ENCODE measurements at places on chromosomes 2 and 18.

DNA sequence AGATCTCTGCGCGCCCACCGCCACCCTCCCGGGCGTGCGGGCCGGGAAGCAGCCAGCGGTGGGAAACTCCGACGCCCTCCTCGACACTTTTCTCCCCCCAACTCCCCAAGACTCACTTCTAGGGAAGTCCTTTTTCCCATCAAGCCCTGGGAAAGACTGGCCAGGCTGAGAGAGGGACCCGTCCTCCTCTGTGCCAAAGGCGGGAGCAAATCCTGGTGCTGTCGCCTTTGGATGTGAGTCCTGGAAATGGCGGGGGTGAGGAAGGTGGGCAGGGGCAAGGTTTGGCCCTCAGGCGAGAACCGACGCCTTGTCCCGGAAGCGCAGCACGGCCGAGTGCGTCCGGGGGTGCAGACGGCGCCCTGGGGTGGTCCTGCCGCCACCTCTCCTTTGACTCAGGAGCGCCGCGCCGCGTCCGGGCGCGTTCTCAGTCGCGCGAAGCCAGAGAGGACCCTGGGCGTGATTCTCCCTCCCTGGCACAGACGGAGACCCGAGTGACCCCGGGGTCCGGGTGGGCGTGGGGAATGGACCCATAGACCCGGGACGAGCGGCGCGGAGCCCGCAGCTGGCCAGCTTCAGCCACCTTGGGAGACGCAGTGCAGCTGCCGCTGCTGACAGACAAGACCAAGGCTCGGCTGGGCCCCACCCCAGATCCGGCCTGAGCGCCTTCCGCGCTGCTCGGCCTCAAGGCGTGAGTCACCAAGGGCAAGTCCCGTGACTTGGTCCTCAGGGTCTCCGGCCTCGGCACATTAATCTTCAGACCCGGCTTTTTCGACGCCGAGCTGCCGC is 3.5 kb upstream of the LBX2 start:
- no peak for DNase-seq

GRCh38 chr18:30328839-30329238 is 713.7 kb downstream of the DSC3 start:
- DNase-seq: no peak

- no peak for DNase-seq
Measured at GRCh38 chr2:105797298-105797819, 52.6 kb downstream of the NCK2 start.

GRCh38 chr18:79588636-79589481 is 90.7 kb upstream of the CTDP1 start:
- DNase-seq: no peak

DNA sequence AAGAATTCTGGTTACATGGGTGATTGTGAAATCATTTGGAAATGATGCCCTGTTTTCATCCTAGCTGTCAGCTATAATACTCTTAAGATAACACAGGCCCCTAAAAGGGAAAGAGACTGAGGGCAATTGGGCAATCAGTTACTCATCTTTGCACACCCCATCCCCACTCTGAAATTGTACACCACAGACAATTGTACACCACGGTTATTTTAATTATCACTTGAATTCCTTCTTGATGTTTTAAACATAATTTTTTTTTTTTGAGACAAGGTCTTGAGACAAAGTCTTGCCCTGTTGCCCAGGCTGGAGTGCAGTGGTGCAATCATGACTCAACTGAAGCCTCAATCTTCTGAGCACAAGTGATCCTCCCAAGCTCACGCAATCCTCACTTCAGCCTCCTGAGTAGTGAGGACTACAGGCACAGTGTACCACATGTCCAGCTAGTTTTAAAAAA is 862.4 kb upstream of the ACVR2A start:
- no peak for DNase-seq

- DNase-seq: no peak
Measured at GRCh38 chr2:33380001-33380609, 96.3 kb upstream of the RASGRP3 start.

- DNase-seq: no peak
Measured at GRCh38 chr2:106553321-106553720, 66.2 kb downstream of the CD8B2 start.

DNA sequence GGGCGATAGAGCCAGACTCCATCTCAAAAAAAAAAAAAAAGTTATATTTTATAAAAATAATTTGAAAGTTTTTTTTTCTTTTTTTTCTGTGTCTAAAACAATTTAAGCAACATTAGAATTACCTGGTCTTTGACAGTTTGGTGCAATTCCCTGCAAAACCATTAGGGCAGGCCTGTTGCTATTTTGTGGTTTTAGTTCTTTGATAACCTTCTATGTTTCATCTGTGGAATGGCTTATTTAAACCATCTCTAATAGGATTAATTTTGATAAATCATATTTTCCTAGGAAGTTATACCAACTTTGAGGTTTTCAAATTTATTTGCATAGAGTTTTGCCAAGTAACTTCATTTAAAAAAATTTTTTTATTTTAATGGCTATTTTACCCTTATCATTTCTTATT is 141.2 kb upstream of the TWIST2 start:
- DNase-seq: no peak

GRCh38 chr2:75465317-75465984 is 95.3 kb downstream of the EVA1A start:
- DNase-seq: no peak

GRCh38 chr2:152450176-152450575 is 115.2 kb downstream of the FMNL2 start:
- DNase-seq: no peak
